ENCODE measurements at places on chromosomes 16 and 17. TPM values are rescaled to one million over a fixed set of nuclear protein-coding genes. Genes with fewer than 3 reads are reported as not detected.

Gene PRSS22
- polyA plus RNA-seq, result 7.9 TPM

Gene ITGAD
- polyA plus RNA-seq, result 0.03 TPM

Gene SPATA22
- polyA plus RNA-seq, result 0.27 TPM

Gene ASGR2
- polyA plus RNA-seq, result 1.9 TPM

Gene OR1F1
- not detected for polyA plus RNA-seq

Gene KRT23
- 1.8 TPM for polyA plus RNA-seq

Measured in adipose tissue (tissue), 3 donors.